ENCODE measurements at places on chromosomes 5 and 9.
A peak's percentile ranks its signal among the peaks of the same experiment; 100 is the strongest.

DNA sequence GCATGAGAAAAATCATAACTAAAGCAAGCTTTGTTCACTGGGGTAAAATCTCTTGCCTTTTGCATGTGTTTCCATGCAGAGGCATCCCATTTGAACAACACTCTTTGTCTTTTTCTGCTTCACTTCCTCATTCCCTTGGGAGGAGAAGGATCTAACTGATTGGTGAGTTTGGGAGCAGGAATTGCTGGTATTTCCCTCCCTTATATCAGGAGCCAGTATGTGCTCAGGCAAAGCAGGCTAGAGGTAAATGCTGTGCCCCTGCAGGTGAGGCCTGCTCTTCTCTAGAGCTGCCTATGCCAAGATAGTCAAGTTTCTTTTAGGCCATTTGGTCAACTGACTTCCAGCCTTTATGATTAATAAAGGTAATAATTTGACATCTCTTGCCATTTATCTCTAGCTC, 179.9 kb downstream of the COX7C start:
- no peaks in the 10 kb centered on the region for H3K36me3 ChIP-seq
- H3K27ac ChIP-seq, result no peak overlapping the region
- no peak for DNase-seq
- no peak overlapping the region for H3K4me3 ChIP-seq

- H3K27me3 ChIP-seq, result no peaks in the 10 kb centered on the region
- DNase-seq, result peak; percentile 33
- peaks cover 33% of the 10 kb centered on the region for H3K36me3 ChIP-seq
- H3K27ac ChIP-seq, result peak overlapping the region; percentile 52
Observed at GRCh38 chr9:89410641-89411350, 87.1 kb downstream of the SEMA4D start.

- H3K27me3 ChIP-seq, result peaks cover 64% of the 10 kb centered on the region
- H3K4me3 ChIP-seq, result no peak overlapping the region
- no peaks in the 10 kb centered on the region for H3K36me3 ChIP-seq
- peaks cover 49% of the 10 kb centered on the region for H3K4me1 ChIP-seq
Observed at GRCh38 chr9:97852399-97853055, 499 bp upstream of the FOXE1 start.

GRCh38 chr5:142455856-142456255, 131.0 kb upstream of the SPRY4 start:
- no peak overlapping the region for H3K27ac ChIP-seq
- H3K36me3 ChIP-seq, result no peaks in the 10 kb centered on the region
- H3K4me3 ChIP-seq, result no peak overlapping the region
- no peak for DNase-seq
- H3K4me1 ChIP-seq, result no peaks in the 10 kb centered on the region

DNA sequence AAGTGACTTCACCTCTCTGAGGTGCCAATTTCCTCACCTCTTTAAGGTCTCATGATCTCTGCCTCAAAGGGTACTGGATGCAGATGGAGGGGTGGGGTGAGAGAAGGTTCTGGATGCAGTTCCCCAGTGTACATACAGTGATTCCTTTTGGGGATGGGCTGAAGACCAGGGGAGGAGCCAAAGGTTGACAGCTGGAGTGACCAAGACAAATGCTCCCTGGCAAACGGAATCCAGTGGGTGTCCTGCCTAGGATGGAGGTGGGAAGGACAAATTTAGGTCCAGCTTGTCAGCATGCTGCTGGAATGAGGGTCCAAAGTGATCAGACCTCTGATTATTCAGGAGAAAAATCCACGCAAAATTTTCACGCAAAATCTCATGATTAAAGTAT, 7.3 kb upstream of the LMX1B start:
- no peak overlapping the region for H3K4me3 ChIP-seq
- H3K27ac ChIP-seq, result no peak overlapping the region
- H3K27me3 ChIP-seq, result peaks cover 7% of the 10 kb centered on the region
- peaks cover 8% of the 10 kb centered on the region for H3K4me1 ChIP-seq

- no peaks in the 10 kb centered on the region for H3K36me3 ChIP-seq
- no peaks in the 10 kb centered on the region for H3K27me3 ChIP-seq
- H3K27ac ChIP-seq, result no peak overlapping the region
Observed at GRCh38 chr9:111621895-111622480, 9.1 kb upstream of the DNAJC25 start.

- no peak overlapping the region for H3K4me3 ChIP-seq
- no peak overlapping the region for H3K27ac ChIP-seq
- no peak for DNase-seq
- no peaks in the 10 kb centered on the region for H3K27me3 ChIP-seq
Observed at GRCh38 chr5:109788596-109788995, 98.9 kb downstream of the MAN2A1 start.

- no peak overlapping the region for H3K27ac ChIP-seq
- DNase-seq, result no peak
- peaks cover 4% of the 10 kb centered on the region for H3K27me3 ChIP-seq
- no peak overlapping the region for H3K4me3 ChIP-seq
Observed at GRCh38 chr9:124708074-124708473, 63.0 kb downstream of the NR6A1 start.

DNA sequence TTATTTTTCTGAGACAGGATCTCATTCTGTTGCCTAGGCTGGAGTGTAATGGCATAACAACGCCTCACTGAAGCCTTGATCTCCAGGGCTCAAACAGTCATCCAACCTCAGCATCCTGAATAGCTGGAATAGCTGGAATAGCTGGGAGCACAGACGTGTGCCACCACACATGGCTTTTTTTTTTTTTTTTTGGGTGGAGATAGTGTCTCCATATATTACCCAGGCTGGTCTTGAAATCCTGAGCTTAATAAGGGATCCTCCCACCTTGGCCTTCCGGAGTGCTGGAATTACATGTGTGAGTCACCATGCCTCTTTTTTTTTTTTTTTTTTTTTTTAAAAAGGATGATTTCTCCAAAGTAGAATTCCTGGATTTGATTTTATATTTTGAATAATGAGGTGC, 60.7 kb downstream of the NSD1 start:
- DNase-seq, result no peak
- H3K4me3 ChIP-seq, result no peak overlapping the region
- no peaks in the 10 kb centered on the region for H3K27me3 ChIP-seq
- no peaks in the 10 kb centered on the region for H3K4me1 ChIP-seq
- peaks cover 7% of the 10 kb centered on the region for H3K36me3 ChIP-seq

- H3K4me1 ChIP-seq, result peaks cover 17% of the 10 kb centered on the region
- no peak for DNase-seq
- H3K27me3 ChIP-seq, result no peaks in the 10 kb centered on the region
- H3K27ac ChIP-seq, result peak within 1 kb of the TSS; percentile 60
Observed at GRCh38 chr5:78985116-78985724, at the start of gene ARSB. TSS of gene ARSB (minus strand) at chr5:78985310. CDS start at chr5:78985248, 62 bp downstream.

DNA sequence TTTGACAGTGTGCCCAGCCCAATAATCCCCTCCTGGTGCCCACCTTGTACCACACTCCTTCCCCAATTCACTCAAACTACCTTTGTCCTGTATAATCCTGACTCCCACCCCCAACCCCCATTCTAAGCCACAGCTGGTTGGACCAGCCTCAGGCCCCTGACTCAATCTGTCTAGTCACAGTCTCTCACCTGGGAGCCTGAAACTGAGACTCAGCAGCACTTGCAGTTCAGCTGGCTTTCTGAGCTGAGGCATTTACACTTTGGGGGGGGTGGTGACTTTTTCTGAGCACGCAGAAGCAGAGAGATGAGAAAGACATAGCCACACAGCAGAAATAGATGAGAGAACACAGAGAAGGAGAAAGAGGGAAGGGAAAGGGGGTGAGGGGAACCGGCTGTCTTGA, 247.3 kb downstream of the MAN2A1 start:
- no peaks in the 10 kb centered on the region for H3K36me3 ChIP-seq
- no peak overlapping the region for H3K4me3 ChIP-seq
- DNase-seq, result no peak
- no peak overlapping the region for H3K27ac ChIP-seq
- no peaks in the 10 kb centered on the region for H3K27me3 ChIP-seq
- no peaks in the 10 kb centered on the region for H3K4me1 ChIP-seq

DNA sequence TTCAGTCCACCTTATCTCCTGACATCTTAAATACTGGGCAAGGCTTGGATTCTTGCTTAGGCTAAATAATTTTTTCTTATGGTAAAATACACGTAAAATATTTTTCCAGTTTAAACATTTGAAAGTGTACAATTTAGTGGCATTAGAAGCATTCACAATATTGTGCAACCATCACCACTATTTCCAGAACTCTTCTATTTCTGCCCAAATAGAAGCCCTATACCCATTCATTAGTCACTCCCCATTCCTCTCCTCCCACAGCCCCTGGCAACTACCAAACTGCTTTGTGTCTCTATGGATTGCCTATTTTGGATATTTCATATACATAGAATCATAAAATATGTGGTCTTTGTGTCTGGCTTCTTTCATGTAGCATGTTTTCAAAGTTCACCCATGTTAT, 57.6 kb downstream of the IL31RA start:
- no peaks in the 10 kb centered on the region for H3K36me3 ChIP-seq
- peaks cover 13% of the 10 kb centered on the region for H3K4me1 ChIP-seq
- H3K27me3 ChIP-seq, result no peaks in the 10 kb centered on the region
